Stimulated activated CD4-positive, alpha-beta T cell treated with anti-CD3 and anti-CD28 coated beads, Interleukin-15, amount 100 ng/mL, for 48 hours (primary cell): ENCODE measurements at places on chromosomes 1 and 21.

DNA sequence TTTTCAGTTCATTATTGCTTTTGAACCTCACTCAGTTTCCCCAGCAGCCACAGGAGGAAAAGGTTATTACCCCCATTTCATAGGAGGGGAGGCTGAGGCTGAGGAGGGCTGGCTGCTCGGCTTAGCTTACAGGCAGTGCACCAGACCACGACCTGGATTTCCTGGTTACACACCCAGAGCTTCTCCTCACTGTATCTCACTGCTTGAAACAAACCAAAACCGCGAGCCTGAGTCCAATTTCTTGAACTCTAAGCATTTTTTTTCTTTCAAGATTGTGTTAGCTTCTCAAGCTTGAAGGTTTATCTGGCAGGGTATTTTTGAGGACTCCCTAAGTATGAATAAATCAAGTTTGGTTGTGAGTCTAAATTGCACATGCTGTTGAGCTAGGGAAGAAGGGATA is 188.9 kb upstream of the EDN2 start:
- DNase-seq: no peak

DNA sequence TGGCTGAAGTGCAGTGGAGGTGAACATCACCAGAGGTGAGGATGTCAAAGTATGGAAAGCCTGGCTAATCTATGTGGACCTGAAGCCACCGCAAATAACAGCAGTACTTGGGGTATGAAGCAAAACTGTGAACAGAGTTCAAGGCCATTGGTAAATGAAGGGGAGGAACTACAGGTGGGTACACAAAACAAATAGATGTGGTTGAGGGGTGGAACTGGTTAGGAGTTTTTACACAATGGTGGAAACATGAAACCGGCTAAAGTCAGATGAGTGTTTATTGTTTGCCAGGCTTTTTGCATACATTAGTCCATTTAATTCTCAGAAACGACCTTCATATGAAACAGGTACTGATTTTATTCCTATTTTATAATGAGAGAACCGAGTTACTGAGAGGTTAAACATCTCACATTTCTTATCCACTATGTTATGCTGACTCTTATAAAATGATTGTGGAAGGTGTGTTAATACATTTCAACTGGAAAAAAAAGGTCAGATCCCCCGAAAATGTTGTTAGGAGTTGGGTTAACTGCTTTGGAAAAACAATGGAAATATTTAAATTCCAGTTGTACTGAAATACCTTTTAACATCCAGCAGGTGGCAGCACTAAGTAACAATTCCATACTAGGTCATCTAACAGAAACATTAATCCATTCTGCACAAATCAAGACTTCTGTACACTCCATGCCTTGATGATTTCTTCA is 44.3 kb upstream of the GTF2B start:
- no peak for DNase-seq

- DNase-seq: no peak
These were observed 198.4 kb downstream of the HHAT start for GRCh38 chr1:210527091-210527490.

- DNase-seq: no peak
These were observed 28.2 kb downstream of the LACTBL1 start for GRCh38 chr1:22944346-22945055.

DNA sequence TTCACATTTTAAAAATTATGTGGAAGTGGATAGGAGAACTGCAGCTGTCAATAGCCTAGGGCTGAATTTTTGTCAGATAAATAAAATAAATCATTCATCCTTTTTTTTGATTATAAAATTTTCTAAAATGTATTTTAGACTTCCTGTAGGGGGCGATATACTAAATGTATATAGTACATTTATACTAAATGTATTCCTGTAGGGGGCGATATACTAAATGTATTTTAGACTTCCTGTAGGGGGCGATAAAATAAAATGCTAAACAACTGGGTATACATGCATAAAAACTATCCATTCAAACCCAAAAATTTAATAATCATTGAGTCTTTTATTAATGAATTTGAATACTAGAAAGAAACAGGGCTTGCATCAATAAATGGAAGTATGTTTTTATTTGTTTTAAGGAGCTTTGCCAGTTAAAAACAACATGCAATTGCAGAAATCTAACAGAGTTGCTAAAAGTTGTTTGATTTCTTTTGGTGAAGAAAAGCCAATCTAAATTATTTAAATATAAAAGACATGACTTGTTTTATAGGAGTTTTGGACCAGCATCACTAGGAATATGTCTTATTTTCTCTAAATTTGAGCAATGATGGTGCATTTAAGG is 31.4 kb downstream of the CLCA1 start:
- no peak for DNase-seq

DNA sequence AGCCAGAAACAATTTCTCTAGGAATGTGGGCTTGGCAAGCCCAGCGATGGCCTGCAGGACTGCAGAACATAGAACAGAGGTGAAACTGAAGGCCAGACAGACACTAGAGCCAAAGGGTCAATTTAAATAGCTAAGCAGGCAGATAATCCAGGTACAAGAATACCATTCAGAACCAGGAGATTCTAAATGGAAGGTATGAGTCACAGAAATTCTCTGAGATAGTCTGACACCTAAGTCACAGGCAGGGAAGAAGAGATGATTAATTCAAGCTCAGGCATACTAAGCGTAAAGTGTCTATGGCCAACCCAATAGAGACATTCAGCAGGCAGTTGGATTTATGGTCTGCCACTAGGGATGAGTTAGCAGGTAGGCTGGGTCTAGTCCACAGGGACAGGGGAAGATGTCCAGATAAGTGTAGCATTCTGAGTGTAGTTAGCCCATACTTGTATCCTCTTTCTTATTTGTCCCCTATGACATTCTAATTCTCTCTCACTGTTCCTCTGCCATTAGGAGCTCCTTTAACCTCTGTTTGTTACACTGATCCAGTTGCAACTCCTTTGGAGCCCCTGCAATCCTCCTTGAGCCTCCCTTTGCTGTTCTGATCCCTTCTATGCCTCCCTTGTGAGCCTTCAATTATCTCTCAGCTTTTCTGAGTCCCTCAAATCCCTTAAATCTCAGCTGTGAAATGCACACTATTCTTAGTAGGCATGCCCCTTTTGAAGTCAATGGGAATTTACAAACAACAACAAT is 383.8 kb downstream of the LMO4 start:
- DNase-seq: no peak

GRCh38 chr21:34890724-34891612 is 158.1 kb downstream of the RUNX1 start:
- DNase-seq: no peak

DNA sequence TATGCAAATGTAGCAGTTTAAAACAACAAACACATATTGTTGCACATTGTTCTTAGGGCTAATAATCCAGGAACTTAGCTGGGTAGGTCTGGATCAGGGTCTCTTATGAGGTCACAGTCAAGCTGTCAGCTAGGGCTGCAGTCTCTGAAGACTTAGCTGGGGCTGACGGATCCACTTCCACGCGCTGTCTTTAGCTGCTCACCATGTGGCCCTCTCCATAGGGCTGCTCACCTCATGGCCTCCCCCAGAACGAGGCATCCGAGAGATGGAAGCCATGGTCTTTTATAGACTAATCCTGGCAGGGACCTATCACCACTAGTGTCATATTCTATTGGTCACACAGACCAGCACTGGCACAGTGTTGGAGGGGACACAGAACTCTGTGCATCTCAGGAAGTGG is 8.7 kb upstream of the OXCT2 start:
- no peak for DNase-seq

GRCh38 chr21:46006547-46007491 is 25.2 kb downstream of the COL6A1 start:
- DNase-seq: no peak

DNA sequence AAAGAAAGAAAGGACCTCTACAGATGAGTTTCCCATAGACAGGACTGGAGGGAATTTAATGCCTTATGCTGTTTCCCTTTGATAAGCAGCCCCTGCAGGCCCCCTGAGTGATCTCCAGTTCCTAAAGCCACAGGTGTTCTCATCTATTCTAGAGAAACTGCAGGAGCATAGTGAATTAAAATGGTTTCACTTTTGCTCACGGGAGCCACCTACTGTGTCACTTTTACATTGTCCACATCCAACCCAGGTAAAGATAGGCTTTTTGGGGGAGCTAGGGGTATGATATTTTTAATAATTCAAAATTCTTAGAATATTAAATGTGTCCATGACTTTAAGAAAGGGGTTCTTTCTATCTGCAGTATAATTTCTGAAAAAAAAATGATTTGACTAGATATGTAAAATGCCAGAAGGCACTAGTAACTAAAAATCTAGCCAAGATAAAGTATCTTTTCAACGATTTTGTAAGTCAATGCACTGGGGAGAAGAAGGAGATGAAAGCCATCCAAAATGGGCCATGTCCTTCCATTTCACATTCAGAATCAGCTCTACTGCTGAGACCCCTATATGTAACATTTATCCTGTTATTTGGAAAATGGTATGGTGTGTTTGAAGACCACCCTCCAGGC is 267.3 kb upstream of the DUSP10 start:
- no peak for DNase-seq

GRCh38 chr1:30427545-30427944 is 295.8 kb downstream of the MATN1 start:
- DNase-seq: no peak

DNA sequence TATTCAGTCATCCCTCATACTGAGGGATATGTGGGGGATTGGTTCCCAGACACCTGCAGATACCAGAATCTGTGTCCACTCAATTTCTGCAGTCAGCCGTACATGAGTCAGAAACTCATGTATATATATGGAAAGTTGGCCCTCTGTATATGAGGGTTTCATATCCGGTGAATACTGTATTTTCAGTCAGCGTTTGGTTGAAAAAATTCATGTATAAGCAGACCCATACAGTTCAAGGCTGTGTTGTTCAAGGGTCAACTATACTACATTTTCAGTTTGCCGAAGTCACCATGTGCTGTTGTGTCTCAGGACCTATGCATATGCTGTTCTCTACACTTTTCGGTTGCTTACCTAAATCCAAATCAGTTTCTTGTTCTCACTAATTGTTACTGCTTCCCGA is 10.5 kb downstream of the AXDND1 start:
- no peak for DNase-seq

DNA sequence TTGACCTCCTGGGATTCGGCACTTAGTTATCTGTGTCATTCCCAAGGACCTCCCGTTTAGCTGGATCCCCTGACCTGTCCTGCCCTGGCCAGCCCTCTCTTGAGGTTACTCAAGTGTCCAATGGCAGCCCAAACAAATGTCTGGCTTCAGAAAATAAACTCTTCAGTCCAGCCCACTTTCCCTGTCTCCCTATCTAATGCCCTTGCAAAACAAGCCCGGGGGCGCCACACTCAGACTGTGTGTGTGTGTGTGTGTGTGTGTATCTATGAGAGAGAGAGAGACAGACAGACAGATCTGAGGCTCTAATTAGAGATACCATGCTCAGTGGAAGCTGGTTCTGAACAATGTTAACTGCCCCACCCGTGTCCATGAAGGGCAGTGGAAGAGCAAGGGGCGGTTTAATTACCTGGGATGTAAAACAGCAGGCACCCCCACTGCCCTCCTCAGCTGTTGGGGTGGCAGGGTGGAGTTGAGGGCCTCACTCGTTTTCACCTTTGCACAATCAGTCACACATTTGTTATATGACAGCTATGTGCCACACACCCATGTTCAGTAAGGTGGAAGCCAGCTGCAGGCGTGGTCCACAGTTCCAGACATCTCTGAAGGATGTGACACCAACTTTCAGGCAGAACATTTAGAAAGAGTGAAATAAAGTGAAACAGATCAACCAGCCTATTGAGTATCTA is 57.4 kb downstream of the B3GALT5 start:
- no peak for DNase-seq

GRCh38 chr1:167447521-167448136 is 70.7 kb downstream of the CD247 start:
- peak; percentile 76 for DNase-seq

- no peak for DNase-seq
These were observed 136.5 kb upstream of the POU3F1 start for GRCh38 chr1:38183096-38183495.

DNA sequence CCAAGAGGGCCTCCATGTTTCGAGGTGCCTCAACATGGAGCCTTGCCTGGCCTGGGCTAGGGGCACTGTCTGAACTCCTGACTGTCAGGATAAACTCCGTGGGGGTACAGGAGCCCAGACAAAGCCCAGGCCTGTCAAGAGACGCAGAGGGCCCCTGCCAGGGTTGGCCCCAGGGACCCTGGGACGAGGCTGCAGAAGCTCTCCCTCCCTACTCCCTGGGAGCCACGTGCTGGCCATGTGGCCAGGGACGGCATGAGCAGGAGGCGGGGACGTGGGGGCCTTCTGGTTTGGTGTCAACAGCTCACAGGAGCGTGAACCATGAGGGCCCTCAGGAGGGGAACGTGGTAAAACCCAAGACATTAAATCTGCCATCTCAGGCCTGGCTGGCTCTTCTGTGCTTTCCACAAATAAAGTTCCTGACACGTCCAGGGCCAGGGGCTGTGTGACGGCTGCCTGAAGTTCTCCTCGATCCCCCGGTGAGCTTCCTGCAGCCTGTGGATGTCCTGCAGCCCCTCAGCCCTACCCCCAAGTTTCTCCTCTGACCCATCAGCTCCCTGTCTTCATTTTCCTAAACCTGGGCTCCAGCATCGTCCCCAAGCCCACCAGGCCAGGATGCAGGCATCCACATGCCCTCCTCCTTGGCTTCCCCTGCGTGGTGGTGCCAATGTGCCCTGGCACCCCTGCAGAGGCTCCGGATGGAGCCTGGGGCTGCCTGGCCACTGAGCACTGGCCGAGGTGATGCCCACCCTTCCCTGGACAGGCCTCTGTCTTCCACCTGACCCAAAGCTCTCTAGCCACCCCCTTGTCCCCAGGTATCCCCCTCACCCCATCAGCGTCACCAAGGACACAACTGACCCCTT is 12.8 kb upstream of the LRRC3 start:
- DNase-seq: no peak

- peak; percentile 26 for DNase-seq
These were observed 558 bp downstream of the PAXBP1 start for GRCh38 chr21:32770871-32771523.

GRCh38 chr1:160580221-160580812 is 1.0 kb upstream of the CD84 start:
- no peak for DNase-seq

DNA sequence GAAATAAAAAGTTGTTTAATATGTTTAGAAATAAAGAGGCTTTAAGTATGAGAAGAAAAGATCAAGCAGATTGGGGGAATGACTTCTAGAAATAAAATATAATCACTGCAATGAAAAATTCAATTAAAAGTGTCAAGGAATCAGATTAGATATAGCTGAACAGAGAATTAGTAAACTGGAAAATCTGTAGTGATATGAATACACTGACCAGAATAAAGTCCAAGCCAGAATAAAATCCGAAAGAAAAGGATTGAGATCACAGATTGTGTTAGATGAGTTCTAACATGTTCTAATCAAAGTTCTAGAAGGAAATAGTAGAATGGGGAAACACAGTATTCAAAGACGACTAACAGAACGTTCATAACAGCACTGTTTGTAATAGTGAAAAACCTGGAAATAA is 73.1 kb upstream of the C1orf105 start:
- DNase-seq: no peak

DNA sequence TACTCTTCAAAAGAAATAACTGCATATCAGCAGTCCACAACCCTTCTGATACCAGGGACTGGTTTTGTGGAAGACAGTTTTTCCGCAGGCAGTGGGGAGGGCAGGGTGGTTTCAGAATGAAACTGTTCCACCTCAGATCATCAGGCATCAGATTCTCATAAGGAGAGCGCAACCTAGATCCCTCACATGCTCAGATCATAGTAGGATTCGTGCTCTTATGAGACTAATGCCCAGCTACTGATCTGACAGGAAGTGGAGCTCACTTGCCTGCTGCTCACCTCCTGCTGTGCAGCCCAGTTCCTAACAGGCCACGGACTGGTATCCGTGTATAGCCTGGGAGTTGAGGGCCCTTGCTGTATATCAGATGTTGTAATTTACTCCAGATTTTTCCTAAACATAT is 11.5 kb downstream of the RO60 start:
- DNase-seq: no peak
